Ammon's horn (tissue), 1 donor: ENCODE measurements at places on chromosomes 5 and 9.
A peak's percentile ranks its signal among the peaks of the same experiment; 100 is the strongest.

DNA sequence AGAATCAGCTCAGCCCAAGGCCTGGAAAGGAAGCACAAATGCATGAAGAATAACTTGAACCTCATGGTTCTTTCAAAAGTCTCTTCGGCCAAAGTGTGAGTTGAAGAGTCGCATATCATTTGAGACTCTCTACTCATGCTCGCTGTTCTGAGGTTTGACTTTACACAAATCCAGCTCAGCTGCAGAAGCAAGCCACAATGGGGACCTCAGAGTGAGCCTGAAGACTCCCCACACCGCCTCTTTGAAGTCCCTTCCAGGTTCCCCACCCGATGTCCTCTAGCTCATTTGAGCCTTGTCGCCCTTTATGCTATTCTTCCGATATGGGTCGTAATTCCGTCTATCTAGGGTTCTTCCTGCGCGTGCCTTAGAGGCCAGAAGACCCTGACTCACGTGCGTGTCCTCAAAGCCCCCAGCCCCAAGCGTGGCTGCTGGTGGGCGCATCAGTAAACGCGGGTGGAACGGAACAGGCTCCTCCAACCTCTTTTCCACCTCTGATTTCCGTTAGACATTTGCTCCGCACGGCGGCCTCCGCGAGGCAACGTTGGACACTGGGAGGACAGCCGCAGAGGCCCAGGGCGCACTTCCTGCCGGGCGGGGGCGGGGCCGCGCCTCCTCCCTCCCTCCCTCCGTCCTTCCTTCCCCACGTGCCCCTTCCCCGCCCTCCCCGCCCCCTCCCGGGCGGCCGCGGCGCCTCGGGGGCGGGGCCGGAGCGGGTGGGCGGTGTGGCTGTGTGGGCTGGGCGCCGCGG lies at the start of gene SNX30:
Gene SNX30, plus strand, starts transcription at position 745 of the 748 bp plus-strand sequence. CDS start 242 bp downstream, outside the sequence.
- DNase-seq, result peak; percentile 95

- DNase-seq, result no peak
Measured at GRCh38 chr5:113804943-113805342, 291.4 kb downstream of the YTHDC2 start.

DNA sequence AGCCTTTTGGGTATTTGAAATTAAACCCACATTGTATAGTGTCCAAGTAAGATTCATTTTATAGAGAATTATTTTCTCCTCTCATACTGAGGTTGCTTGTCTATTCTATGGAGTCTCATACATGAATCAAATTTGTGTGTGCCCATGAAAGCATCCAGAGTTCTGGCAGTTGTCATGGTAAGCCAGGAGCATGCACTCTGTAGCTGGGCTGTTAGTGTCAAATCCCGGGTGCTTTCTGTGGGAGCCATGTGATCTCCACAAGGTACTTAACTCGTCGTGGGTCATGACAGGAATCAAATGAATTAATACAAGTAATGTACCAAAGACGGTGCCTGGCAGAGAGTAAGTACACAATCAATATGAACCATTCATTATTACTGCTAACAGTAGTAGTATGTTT lies 58.7 kb downstream of the FBXL7 start:
- no peak for DNase-seq

DNA sequence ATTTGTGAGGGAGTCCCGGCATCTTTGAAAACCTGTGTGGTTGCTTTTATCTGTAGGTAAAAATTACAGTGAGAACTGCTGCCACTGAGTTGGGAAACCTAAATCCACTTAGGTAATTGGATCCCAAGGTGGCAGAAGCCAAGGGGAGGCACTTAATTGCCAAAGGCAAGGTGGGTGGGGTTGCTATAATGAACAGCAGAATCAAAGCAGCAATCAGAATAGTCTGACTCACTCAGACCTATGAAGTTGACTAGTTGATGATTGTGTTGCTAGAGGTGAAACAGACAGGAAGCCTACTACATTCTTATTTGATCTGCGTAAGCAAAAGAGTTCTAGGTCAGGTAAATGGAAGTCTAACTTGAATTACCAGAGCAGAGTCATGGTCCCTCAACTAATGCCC lies 17.3 kb upstream of the BICD2 start:
- no peak for DNase-seq

DNA sequence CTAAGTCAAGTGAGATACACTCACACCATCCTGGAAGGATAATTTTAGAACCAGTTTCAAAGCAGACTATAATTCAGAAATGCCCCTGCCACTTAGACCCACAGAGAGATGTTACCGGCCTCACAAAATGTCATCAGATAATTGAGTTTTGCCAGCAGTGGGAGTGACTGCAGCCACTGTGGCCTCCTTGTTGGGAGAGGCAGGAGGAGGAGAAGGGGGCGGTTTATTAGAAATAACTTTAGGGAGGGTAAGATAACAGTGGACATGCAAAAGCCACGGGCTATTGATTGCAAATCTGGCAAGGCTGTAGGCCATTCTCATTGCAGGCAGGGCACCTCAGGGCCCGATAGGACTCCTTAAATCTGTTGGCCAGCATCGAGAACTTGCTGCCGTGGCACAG lies 13.4 kb downstream of the GRXCR2 start:
- DNase-seq, result no peak

- no peak for DNase-seq
Measured at GRCh38 chr5:52580921-52581320, 206.8 kb upstream of the ITGA1 start.

DNA sequence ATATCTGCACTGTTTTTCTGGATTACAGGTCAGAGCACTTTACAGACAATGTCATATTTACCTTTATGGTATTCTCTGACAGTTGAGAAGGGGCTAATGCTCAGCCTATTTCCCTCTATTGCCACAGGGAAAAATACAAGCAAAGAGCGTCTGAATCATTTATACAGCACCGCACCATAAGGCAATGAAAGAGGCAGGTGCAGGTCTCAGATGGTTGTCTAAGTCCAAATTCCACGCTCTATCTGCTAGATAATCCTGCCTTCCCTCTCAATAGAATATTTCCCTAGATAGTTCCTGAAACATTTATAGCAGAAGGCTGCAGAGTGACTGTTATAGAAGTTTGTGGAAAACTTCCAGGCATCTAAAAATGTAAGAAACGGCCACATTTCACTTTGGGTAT lies 446.1 kb upstream of the CDH6 start:
- DNase-seq, result peak; percentile 5

DNA sequence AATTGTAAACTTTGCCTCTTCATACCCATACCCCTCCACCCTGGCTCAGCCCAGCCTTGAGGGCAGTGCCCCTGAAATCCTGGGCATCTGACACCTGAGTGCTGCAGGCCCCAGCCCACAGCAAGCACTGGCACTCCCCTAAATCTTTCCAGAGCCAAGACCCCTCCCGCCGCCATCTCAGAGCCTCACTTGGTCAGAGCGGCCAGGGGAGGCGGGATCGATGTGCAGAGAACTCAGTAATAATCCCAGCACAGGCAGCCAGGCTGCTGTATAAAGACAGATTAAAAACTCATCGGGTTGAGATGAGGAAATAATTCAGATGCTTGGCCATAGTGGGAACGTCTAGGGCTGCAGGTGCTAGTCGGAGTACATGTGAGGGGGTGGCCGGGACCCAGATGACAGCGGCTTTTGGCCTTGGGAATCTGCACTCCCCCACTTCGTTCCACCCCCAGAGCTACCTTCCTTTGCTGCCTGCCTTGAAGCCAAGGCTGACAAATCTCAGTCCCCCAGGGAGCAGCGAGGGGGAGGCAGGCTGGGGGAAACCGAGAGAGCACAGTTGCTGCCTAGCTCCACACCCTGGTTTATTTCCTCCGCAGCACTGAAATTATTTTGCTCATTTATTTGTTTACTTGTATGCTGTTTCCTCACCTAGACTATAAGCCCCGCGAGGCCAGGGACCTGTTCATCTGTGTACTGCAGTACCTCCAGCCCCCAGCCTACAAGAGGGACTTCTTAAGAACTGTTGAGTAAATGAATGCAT lies 19.5 kb upstream of the ARAP3 start:
- peak; percentile 35 for DNase-seq
